ENCODE measurements at places on chromosomes 4 and X. TPM values are rescaled to one million over a fixed set of nuclear protein-coding genes. Genes with fewer than 3 reads are reported as not detected.

The NLGN3 gene
- total RNA-seq, result 3.1 TPM

The PPM1K gene
- 61.2 TPM for total RNA-seq

The HAND2 gene
- total RNA-seq, result not detected

The GABRQ gene
- 0.05 TPM for total RNA-seq

The STIM2 gene
- total RNA-seq, result 39.6 TPM

The KLHL8 gene
- total RNA-seq, result 10.9 TPM

The XAGE1B gene
- total RNA-seq, result not detected

All from activated T-cell treated with anti-CD3 and anti-CD28 coated beads, Interleukin-2, amount 50 U/mL, for 72 hours (primary cell).